ENCODE measurements at places on chromosomes 11 and 22.

GRCh38 chr11:120867024-120867423 is 156.9 kb upstream of the TBCEL start:
- no peak for DNase-seq

DNA sequence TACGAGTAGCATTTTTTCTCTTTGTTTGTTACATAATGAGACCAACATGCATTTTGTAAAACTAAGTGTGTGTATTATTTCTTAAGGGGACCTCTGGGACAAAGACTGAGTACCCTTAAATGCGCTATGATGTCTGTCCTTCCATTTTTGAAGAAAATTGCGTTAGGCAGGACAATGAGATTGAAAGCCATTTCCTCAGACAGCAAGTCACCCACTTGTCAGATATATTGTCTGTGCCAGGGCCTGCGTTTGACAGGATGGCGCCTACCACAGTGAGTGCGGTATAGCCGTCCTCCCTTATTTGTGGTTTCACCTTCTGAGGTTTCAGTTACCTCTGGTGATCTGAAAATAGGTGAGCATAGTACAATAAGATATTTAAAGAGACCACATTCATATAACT is 2.2 kb downstream of the AP2A2 start:
- DNase-seq = no peak

GRCh38 chr11:110711448-110711775 is 825 bp downstream of the ARHGAP20 start:
- no peak for DNase-seq

DNA sequence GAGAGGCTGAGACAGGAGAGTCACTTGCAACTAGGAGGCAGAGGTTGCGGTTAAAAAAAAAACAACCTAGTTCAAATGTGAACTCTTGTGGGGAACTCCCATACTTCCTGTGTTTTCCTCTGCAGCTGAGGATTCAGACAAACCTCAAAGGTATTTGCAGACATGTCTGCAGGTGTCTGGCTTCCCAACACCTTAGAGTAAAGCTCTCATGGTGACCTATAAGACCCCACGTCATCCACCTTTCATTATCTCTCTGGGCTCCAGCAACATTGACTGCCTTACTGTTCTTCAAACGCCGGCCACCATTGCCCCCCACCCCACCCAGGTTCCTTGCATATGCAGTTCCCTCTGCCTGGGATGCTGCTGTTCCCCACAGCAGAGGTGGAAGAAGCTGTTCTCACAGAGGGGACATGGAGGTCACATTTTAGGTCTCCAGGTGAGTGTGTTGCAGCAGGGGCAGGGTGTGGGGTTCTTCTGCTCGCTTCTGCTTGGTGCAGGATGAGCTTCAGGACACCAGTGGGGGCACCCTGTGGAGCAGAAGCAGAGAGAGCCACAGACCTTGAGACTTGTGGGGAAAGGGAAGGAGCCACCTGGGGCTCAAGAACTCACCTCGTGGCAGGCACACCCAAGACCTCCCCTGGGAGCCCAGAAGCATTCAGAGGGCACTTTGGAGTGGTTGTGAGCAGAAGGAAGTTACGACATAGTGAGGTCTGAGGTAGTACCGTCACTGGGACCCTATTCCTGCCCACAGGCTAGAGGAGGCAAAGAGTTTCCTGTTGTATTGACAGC is 203.2 kb downstream of the CSNK2A3 start:
- no peak for DNase-seq

GRCh38 chr22:35582218-35582860 is 34.8 kb downstream of the MB start:
- no peak for DNase-seq

- DNase-seq = no peak
Observed at GRCh38 chr11:2612884-2613571, 86.8 kb downstream of the KCNQ1OT1 start.

DNA sequence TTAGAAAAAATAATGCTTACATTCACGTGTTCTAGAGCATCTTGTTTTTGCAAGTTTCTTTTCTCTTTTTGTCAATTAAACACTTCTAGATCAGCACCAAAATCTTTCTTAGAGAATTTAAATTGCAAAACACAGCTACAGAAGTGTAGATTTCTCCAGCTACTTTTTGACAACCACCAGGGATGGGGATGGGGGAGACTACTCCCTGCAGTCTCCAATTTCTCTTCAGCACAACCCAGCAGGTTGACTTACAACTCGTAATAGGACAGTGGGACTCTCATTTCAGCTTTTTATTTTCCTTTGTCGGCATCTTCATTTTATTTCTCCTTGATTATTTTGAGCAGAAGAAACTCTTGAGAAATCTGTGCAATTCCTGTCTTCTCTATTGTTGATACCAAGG is 441.2 kb downstream of the LRRC4C start:
- DNase-seq = no peak

GRCh38 chr22:36528341-36528740 is 625 bp downstream of the EIF3D start:
- DNase-seq = no peak

GRCh38 chr22:50396751-50397370 is 53.7 kb downstream of the PPP6R2 start:
- no peak for DNase-seq

DNA sequence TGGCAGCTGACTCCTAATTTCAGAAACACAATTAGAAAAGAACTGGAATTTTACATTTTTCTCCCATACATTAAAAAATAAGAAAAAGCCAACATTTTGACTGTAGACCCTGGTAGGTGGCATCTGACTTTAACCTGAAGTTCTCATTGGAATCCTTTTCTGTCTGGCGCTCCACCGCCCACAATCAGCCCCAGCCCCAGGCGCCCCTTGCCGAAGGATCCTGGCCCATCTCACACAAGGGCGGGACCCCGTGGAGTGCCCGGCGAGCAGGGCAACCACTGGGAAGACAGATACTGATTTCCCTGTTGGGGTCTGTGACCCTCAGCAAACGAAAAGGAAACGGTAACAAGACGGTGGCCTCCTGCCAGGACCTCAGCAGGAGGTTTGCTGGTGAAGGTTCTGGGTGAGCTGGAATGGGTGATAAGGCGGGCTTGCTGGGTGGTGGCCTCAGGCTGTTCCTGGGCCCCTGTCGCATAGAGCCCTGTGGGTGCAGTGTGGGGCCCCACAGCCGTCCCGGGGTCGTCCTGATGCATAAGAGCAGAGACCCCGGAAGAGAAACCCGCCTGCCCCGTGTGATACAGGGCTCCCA is 15.7 kb downstream of the TSPO start:
- DNase-seq = no peak

GRCh38 chr22:28953403-28953802 is 70.0 kb downstream of the ZNRF3 start:
- DNase-seq = no peak

DNA sequence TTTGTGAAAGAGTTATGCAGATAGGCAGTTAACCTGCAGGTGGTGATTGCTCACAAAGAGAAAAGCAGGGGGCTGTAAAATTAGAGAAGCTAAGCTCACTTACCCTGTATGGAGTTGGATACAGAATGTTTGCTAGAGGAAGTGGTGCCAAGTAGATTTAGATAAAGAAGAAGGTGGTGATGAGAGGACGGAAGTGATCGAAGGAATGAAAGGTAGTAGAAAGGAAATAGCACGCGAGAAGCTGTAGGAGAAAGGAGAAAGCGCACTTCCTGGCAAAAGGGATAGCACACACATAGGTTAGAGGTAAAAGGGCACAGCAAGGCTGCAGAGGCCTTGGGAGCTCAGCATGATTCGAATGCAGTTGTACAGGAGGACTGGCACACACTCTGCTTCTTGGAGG is 87.3 kb upstream of the CTSC start:
- no peak for DNase-seq

- DNase-seq = no peak
Observed at GRCh38 chr11:61023966-61024295, 52.5 kb downstream of the CD6 start.

DNA sequence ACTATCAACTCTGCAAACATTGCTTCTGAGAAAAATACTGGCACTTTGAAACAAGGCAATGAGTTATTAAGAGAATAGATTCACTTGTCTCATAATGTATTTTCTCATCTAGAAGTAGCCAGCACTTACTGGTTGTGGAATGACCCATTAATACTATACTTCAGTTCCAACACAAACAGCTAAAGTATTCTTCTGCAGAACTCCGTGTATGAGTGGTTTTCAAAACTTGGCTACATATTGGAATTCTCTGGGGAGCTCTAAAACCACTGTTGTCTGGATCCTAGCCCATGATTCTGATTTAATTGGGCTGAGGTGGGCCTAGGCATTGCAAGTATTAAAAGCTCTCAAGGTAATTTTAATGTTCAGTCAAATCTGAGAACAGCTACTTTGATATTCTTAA is 1416.4 kb upstream of the RAG2 start:
- no peak for DNase-seq

DNA sequence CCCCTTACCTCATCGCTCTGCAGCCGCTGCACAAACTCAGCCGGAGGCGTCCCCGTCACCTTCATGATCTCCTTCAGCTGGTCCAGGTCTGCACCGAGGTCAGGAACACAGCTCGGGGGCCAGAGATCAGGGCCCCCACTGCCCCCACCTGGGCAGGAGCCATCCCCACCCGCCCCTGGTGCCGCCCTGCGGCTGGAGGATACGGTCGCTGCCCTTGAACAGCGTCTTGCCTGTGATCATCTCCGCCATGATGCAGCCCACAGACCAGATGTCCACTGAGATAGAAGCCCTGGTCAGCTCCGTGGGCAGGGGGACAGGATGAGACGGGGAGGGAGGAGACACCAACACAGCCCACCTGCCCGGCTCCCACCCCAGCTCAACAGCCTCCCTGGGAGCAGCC is 4.5 kb upstream of the HDAC10 start:
- no peak for DNase-seq

DNA sequence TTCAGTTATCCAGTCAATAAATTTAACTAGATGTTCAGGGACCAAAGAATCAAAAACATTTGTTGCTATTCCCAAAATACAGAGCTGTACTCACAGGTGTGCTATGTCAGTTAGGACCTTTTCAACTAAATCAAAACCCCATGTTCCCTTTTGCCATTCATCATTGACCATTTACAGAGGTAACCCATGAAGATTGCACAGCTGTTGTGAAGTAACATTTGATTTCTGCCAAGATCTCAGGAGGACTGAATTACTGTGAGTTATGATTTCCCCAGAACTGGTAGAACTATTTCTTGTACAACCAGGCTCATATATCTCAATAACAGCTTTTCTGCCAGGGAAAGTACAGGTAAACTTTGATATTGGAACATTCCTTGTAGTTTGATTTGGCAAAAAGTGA is 131.1 kb upstream of the FIBIN start:
- DNase-seq = no peak

- no peak for DNase-seq
Observed at GRCh38 chr11:70429724-70430521, 31.6 kb downstream of the CTTN start.

DNA sequence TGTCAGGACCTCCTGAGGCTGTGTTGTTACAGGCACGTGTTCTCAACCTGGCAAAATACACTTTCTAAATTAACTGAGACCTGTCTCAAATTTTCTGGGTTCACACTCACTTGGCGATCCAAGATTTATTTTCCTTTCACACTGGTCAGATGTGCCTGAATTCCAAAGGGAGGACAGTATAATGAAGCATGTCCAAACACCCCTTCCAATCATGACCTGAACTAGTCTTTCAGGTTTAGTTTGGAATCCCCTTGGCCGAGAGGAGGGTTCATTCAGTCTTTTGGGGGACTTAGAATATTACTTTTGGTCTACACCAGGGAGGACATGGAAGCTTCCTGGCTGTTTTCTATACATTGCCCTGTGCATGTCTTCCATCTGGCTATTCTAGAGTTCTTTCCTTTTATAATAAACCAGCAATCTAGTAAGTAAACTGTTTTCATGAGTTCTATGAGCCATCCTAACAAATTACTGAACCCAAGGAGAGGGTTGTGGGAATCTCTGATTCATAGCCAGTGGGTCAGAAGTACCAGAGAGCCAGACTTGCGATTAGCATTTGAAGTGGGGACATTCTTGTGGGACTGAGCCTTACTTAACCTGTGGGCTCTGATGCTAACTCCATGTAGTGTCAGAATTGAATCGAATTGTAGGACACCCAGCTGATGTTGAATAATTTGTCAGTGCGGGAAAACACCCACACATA is 14.8 kb upstream of the TMEM216 start:
- DNase-seq = no peak

DNA sequence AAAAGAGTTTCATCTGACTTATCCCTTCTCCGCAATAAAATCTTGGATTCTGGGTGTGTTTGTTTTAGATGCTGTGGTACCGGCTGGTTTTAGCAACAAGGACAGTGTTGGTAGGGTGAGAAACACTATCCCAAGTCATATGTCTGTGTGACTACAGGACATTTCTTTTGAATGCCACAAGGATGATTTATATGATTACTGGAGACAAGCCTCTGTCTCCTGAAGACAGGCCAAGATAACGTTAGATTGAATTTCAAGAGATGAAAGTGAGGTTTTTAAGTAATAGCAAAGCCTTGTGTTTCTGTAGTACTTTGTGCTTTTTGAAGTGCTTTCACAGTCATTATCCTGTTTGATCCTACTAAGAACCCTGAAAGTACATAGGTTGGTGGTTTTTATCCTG is 101.6 kb downstream of the COMMD9 start:
- no peak for DNase-seq

DNA sequence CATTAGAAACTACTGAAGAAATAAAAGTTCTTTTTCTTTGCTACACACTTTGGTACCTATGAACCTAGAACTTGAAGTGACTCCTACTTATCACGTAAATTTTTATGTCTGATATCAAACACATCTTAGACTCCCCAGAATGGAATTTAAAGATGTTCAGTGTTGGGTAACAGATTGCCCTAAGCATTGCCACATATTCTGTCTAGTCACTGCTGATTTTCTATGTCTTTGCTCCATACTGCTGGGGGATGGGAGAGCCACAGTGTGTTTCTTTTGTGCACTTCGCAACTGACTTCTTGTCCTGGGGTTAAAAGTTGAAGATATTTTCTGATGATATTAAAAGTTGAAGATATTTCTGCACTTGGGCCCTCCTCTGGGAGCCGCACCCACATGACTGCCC is 19.4 kb upstream of the MYO18B start:
- no peak for DNase-seq

- no peak for DNase-seq
Observed at GRCh38 chr22:39283322-39284141, 35.9 kb downstream of the RPL3 start.

GRCh38 chr22:24809331-24809730 is 3.3 kb downstream of the SGSM1 start:
- DNase-seq = no peak

DNA sequence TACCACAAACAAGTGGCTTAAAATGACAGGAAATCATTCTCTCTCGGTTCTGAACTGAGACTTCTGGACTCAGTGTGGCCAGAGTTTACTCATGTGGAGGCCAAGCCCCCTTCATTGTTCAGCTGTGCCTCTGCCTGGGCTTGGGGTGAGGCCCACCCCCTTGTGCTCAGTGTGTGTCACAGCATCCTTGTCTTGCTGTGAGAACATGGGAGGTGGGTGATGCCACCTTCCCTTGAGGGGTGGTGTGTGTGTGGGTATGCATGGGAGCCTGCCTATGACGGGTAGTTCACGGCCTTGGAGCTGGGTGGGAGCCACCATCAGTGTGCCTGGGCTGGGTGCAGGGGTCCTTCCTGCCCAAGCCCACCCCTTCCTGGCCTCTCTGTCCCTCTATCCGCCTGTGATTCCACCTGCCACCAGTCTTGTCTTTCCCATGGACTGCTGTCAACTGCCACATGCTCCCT is 101.7 kb downstream of the MORC2 start:
- no peak for DNase-seq

Data from foreskin melanocyte (primary cell).